Stimulated activated CD4-positive, alpha-beta T cell treated with anti-CD3 and anti-CD28 coated beads, TNF-alpha, amount 100 ng/mL, for 4 hours (primary cell): ENCODE measurements at places on chromosomes 5 and 9.

DNA sequence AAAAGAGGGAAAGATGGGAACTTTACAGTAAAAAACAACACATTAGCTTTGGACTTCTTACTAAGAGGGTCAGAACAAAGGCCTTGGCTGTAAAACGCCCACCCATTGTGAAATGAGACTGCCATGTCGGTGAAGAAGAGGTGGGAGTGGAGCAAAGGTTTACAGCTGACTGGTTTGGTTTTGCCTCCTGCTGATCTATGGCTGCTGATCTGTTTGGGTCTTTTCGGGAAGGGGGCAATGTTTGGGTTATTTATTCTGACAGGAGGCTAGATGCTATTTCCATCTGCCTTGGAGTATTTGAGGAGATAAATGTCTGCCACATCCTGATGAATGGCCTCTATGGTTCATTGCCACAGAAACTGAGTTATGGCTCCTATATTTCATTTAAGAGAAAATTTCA, 408.7 kb downstream of the TLE4 start:
- no peak for DNase-seq

DNA sequence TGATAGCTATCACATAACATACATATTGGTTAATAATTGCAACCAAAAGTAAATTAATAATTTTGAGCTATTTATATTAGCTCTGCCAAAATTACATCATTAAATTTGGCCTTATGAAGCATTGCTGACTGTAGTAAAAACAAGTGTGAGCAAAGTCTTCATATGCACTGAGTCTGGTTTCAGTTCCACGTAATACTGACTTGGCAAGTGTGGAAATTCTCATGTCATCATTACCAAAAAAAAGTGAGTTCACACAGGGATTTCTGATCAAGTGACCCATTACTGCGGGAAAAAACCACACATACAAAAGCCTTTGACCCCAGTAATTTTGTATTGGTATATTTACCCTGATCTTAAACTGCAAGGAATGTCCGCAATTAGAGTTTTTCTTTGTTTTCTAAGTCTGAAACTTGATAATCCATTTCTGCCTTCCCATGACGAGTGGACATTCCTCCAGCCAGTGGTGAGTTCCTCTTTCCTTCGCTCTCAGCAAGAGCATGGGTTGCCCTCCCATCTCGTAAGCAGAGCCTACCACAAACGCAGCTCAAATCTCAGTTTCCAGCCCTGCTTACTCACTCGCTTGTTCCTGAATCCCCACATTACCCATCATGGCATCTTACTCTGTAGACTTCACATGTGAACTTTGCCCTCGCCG, 220.2 kb upstream of the DMRT1 start:
- DNase-seq, result no peak

- no peak for DNase-seq
Observed at GRCh38 chr9:77305622-77306400, 128.5 kb downstream of the VPS13A start.

- no peak for DNase-seq
Observed at GRCh38 chr5:174775081-174775480, 50.7 kb downstream of the MSX2 start.

DNA sequence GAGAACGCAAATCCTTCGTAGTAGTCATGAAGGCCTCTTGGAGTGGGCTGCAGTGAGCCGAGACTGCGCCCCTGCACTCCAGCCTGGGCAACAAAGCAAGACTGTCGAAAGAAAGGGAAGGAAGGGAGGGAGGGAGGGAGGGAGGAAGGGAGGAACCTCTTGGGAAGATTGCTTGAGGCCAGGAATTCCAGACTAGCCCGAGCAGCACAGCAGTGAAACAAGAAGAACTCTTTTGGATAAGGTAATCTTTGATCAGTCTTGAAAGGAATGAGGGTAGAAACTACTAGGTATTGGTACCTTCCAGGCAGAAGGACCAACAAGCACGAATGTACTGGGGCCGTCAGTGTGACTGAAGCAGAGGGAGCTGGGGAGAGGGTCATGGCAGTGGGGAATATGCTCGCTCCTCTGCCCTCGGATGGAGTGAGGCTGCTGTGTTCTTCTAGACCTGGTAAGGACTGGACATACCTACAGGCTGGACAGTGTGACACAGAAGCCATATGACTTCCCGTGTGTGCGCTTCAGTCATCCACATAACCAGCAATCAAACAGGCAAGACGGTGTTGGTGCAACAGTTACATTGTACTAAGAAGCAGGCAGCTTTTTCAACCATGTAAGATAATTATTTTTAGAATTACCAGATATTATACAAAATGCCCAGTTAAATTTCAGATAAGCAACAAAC, 45.2 kb downstream of the P4HA2 start:
- no peak for DNase-seq

- DNase-seq, result no peak
Observed at GRCh38 chr5:109006129-109006528, 258.4 kb downstream of the FER start.

- no peak for DNase-seq
Observed at GRCh38 chr5:80216096-80216495, 39.8 kb downstream of the SERINC5 start.

GRCh38 chr9:133074111-133074651, 12.4 kb downstream of the CEL start:
- no peak for DNase-seq

DNA sequence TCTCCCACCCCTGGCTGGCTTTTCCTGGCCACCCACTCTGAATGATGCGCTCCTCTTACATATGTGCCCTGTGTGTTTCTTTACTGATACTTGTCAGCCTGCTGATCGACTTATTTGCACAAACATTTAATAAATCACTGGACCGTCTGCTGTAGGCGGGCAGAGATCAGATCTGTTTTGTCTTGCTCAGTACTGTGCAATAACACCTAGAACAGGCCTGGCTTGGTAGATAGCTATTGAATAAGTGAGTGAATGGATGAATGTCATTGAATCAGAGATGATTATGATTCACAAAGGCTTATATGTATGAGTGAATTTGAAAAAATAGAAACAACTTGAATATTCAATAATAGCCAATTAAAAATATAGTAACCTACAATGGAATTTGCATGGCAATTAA, 165.1 kb downstream of the RGS3 start:
- no peak for DNase-seq

DNA sequence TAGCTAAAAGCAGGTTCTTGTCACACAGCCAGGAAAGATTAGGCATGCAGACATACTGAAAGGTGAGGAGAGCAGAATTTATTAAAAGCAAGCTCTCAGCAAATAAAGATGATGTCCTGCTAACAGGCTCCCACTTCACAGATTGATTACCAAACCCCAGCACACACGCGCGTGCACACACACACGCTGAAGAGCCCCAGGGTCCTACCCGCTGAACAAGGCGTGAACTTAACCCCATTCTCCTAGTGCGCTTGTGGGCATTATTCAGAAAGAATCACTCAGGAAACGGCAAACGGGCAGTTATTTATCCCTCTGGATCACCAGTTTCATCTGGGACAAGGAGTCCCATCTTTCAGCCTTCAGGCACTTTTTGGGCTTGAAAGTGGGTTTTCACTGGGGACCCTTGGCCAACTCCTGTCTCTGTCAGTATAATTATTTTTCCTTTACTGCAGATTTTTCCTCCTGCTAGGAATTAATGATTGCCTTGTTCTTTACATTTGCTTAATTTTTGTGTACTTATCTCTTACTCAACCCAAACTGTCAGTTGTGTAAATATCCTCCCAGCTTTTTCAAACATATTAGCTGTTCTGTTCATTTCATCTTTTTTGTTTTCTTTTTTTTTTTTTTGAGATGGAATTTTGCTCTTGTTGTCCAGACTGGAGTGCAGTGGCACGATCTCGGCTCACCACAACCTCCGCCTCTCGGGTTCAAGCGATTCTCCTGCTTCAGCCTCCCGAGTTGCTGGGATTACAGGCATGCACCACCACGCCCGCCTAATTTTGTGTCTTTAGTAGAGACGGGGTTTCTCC, 92.6 kb downstream of the RIC1 start:
- no peak for DNase-seq

DNA sequence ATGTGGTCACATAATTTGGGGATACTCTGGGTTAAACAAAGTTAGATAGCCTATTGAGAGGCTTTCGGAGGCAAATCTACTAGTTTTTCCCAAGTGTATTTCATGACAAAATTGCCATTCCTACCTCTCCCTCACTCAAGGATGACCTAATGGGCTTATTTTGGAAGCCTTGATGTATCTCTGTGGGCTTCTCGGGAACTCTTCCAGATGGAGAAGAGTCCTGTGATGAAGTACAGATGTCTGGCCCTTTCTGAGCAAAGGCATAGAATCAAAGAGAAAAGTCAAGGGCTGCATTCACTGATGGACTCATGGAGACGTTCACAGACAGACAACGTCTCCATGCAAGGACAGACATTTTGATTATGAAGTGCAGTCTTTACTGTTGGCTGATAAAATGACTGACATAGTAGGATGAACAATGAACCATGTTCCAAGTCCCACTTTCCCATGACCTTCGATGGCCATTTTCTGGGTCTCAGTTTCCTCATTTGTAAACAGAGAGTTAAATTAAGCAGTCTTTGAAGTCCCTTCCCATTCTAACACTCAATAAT, 347.2 kb upstream of the CD180 start:
- DNase-seq, result no peak

- no peak for DNase-seq
Observed at GRCh38 chr5:9713356-9713755, 83.2 kb upstream of the TAS2R1 start.

DNA sequence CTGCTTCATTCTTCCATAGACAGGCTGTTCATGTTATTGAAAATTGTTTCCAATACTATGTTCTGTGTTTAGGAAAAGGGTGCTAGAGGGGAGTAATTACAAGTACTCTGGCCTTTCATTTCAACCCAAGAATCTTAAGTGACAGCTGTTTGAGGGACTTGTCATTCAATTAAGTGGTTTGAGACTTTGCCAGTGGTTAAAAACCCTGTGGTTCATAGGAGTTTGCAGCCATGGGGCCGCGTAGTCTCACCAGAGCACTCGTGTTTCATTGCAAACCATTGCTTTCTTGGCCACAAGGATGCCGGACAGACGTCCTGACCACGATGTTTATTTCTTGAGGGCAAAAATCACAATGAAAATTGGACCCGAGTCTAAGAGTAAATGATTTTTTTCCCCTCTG, 248.8 kb downstream of the NNT start:
- no peak for DNase-seq

- no peak for DNase-seq
Observed at GRCh38 chr5:4050203-4050602, 454.6 kb downstream of the IRX1 start.
